ENCODE measurements at places on chromosomes 16 and 17.

- peak; percentile 68 for DNase-seq
Measured at GRCh38 chr16:57377080-57377841, 5.0 kb downstream of the CX3CL1 start.

GRCh38 chr16:53925107-53925410 lies 221.1 kb downstream of the FTO start:
- no peak for DNase-seq

DNA sequence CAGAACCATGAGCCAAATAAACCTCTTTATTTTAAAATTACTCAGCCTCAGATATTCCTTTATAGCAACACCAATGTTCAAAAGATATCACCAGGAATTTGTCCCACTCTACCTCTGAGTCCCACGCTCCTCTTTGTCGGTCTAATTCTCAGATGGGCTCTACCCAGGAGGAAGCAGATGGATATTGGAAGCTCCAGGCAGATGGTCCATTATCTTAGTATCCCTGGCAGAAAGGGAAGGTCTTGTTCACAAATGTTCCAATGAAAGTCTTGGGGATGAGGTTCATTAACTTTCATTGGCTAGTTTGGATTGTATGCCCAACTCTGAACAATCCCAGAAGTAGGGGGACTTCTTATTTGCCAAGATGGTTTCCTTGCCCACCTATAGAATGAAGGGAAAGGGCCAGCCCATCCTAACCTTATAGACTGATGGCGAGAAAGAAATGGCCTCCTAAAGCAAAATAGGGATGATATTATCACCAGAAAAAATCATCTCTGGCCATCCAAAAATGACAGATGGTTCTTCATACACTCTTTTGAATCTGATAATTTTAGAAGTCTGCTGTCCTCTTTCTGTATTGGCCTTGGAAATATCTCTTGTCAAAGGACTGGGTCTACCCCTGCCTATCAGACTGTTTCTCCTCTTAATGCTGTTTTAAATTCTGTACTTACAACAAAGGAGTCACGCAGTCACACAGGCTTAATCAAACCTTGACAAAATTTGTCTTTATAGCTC lies 21.3 kb upstream of the ELAC2 start:
- DNase-seq, result no peak

DNA sequence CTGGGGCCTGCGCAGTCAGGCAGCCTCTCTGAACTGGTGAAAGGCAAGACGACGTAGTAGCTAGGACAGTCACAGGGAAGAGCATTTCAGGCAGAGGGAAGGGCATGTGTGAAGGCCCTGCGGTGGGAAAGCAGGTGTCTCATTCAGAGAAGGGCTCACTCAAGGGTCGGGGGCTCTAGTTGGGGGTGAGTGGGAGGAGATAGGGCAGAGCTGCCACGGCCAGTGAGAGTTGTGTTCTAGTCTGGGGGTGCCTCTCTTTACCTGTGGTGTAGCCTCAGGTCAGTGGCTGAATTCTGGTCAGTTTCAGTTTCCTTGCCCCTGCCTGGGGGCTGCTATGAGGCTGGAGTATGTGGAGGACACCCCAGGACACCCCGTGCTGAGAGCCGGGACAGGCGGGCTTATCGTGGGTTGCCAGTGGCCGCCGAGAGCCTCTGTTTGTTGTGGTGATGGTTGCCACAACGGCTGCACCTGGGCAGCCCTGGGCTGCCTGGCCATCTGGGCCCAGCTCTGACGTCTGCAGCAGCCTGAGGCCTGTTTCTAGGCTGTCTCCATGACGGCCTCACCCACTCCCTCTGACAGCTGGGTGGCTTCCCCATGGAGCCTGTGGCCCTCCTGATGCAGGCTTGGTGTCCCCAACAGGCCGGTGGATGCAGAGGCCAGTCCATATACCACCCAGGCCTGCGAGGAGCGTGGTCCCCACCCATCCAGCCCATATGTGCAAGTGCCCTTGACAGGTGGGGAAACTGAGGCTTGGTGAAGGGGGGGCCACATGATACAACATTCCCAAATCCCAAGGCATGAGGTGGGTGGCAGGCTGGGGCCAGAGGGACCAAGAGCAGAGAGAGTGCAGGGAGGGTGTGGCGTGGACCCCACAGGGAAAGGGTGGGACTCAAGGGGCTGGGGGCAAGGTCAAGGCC lies 10.8 kb downstream of the MAP2K3 start:
- no peak for DNase-seq

DNA sequence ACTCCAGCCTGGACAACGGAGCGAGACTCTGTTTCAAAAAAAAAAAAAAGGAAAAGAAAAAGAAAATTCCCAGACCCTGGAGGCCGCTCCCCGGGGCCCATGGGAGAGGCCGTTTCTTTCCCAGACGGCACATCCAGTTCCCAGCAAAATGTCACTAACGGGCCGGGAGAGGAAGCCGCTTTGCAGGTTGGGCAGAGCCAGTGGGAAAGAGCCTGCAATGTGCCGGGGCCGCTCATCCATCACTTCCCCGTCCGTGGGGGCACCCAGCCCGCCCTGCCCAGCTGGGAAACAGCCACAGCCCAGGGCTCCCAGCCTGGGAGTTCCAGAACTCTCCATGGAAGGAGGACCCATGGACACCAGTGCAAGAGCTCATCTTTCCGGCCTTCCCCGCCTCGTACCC lies 41.8 kb upstream of the PABPN1L start:
- DNase-seq, result no peak

DNA sequence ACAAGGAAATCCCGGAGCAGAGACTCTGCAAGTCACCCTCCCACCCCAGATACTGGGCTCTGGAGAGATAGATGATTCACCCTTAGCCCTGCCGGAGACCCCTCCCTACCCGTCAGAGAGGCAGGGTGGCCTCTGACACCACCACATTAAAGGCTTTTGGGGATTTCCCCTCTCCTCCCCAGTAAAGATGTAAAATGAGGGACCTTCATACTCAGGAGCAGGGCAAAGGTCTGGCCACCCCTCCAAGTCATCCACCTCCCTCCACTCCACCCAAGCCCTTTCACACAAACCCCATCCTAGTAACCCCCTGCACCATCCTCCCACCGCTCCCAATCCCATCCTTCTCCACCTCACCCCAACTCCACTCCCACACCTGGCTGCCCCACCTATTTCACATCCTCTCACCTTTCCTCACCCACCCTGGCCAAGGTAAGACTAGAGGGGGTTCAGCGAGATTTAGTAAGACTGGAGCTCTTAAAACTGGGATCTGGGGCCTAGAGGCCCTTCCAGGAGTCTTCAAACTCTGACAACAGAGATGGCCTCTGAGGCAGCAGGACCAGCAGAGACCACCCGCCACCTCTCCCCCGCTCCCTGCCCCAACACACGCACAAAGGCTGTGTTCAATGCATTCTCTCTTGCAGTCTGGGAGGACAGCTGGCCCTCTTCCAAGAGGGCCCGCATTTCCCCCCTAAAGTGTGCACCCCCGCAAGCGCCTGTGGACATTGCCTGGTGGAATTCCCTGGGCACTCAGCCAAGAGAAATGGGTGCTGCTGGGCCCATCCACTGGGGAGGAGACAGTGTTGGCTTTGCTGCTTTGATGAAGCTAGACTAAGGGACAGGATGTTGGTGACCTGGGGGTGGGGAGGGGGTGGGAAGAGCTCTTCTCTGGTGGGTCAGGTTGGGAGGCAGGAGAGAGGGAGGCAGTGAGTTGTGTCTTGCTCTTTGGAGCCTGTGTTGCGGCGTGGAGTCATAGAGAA lies 1.1 kb downstream of the ABAT start:
- peak; percentile 72 for DNase-seq

- DNase-seq, result no peak
Measured at GRCh38 chr16:66146798-66147197, 219.7 kb upstream of the CDH5 start.

GRCh38 chr17:6761779-6762178 lies 5.9 kb downstream of the XAF1 start:
- no peak for DNase-seq

GRCh38 chr17:50174444-50174843 lies 8.6 kb downstream of the SGCA start:
- DNase-seq, result no peak

- DNase-seq, result no peak
Measured at GRCh38 chr17:69620363-69620762, 205.9 kb downstream of the MAP2K6 start.

- no peak for DNase-seq
Measured at GRCh38 chr17:57945996-57946797, 9.0 kb downstream of the CUEDC1 start.

- no peak for DNase-seq
Measured at GRCh38 chr17:55161935-55162555, 102.7 kb upstream of the HLF start.

DNA sequence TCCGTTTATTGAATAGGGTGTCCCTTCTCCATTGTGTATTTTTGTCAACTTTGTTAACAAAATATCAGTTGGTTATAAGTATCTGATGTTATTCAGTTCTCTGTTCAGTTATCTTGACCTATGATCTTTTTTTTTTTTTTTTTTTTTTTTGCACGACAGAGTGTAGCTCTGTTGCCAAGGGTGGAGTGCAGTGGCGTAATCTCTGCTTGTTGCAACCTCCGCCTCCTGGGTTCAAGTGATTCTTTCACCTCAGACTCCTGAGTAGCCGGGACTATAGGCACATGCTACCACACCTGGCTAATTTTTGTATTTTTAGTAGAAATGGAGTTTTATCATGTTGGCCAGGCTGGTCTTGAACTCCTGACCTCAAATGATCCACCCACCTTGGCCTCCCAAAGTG lies 215.8 kb downstream of the BCAS3 start:
- no peak for DNase-seq

DNA sequence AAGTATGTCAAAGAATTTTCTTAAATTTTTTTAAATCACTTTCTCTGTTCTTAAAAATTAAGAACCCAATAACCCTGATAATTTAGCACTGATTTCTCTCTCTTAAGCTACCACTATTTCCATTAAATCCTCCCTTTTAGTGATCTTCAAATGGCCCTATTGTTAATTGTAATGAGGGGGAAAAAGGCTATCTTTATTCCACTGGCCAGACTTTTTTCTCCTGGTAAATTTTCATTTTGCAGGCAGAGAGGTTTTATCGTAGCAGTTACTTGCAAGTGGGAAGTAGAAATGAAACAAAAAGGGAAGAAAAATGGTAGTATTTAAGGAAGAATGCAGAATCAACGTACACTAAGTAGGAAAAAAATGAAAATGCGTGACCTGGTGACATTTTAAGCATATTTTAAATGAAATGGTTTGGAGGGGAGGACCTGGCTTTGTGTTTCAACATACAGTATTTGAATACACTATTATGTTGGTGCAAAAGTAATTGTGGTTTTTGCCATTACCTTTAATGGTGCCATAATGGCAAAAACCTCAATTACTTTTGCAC lies 224.9 kb downstream of the TANC2 start:
- no peak for DNase-seq

DNA sequence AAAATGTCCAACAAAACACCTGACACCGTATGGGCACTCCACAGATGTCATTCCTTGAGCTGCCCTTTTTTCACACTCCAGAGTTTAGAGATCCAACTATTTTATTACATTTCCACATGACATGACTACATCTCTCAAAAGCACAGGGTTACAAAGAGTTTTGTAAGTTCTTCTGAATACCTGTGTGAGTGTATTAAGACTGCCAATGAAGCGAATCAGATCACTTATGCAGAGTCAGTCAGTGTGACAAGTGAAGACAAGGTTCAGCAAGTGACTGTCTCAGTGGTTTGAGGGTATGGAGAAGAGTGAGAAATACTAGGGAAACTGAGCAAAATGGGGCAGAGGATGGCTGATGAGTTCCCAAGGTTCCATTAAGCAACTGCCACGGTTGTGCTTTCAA lies 8.4 kb downstream of the SDR42E1 start:
- DNase-seq, result no peak

DNA sequence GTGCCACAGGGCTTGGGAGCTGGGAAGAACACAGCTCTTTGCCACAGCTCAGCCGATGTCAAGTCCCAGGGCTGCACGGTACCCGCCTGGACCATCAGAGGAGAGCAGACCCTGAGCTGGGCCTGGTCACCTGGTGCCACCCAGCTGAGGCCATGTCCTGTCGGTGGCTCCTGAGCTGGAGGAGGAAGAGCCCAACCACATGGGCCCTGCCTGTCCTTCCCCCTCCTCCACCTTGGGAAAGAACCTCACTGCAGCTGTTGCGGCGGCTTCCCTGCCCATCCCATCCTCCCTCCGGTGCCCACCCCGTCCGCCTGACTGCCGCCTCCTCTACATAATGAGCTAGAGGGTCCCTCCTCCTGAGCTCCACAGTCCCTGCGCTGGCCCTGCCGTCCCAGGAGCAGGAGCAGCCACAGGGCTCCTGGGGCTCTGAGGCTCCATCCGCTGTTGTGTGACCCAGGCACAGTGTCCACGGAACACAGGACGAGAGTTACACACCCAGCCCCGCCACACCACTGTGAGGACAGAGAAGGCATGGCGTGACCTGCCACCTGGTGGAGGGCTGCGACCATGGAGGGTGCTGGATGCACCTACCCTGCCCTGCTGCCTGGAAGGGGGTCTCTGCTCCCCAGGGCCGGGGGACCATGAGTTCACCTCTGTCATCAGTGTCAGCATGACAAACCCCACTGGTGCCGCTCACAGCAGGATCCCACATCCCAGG lies 21.4 kb upstream of the CHMP6 start:
- peak; percentile 75 for DNase-seq

DNA sequence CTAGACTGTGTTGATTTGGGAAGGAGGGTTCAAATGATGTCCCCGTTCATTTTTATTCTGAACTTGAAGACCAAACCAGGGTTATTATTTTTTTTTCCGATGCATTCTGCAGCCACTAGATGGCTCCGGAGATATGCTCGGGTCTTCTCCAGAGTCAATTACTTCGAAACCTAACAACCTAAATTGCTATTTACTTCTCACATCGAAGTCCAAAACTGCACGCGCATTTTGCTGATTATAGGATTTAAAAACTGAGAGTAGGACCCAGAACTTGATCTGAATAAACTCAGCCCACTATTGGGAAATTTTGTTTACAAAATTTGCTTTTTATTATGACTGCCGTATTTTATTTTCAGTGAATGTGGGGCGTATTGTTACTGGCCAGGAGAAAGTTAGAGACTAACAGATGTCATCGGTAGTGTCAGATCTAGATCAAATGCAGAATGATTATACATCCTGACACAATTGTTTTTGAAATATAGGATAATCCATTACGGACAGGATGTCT lies 263.8 kb downstream of the HS3ST3A1 start:
- DNase-seq, result no peak

DNA sequence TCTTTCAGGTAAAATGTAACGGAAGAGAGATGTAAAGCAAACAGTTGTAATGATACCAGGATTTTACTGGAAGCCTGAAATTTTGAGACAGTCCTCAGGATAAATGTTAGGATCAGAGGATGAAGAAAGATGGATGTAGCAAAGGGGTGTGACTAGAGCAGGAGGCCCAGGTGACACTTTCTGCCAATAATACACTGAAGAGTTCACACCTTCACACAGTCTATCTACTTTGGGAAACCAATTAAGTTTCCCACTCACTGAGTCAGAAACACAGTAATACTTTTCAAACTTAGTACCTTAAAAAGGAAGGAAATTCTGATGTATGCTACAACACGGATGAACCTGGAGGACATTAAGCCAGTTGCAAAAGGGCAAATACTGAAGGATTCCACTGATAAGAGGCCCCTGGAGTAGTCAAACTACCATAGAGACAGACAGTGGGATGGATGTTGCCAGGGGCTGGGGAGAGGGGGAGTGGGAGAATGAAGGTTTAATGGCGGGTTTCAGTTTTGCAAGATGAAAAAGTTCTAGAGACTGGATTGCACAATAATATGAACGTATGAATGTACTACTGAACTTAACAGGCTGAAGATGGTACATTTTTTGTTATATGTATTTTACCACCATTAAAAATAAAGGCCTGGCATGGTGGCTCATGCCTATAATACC lies 62.3 kb downstream of the CYTH1 start:
- peak; percentile 63 for DNase-seq

Measured in activated CD8-positive, alpha-beta memory T cell treated with anti-CD3 and anti-CD28 coated beads for 24 hours (primary cell).